Right ventricle myocardium inferior (tissue), 1 donor: ENCODE measurements at places on chromosomes 3 and 15.

DNA sequence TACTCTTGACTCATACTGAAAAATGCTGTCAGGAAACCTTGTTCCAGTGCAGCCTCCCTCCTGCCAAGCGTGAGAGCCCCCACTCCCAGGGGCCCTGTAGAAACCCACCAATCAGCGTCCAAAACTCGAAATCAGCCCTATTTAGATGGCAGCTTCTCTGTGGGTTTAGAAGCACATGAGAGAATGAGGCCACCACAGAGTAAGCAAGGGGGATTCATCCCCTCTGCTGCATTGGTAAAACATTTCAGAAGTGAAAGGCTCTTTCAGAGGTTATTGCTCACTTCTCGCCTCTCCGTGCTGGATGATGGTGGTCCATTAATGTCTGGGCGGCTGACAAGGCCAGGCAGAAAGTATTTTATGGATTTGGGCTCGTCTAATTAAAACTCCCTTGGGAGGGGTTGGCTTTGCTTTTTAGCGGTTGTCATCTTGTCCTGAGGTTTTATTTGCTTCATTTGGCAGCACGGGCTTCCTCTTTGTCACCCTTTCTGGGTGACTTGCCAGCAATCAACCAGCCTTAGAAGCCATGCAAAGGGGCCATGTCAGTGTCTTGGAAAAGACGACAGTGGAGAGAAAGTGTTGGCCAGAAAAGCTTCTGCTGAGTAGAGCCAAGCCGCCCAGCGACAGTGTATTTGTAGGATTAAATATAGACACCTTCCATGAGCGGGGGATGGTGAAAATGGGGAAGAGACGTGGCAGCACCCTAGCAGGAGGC, 145.5 kb downstream of the ATP10A start:
- DNase-seq: no peak

DNA sequence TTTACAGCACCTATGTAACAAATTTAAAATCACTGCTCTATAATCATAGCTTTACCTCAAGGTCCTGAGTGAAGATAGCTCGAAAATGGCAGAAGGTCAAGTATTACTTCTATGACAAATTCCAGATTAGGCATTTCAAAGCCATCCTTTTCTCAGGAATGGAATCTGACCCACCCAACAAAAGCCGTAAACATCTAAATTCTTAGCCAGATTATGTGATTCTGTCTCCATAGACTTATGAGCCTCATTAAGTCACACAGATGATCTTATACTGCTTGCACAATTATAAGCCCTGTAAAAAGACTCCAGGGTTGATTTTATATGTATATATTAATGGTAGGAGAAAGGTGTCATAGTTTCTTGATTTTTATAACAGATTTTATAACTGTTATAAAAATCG, 56.9 kb downstream of the CEP152 start:
- no peak for DNase-seq

DNA sequence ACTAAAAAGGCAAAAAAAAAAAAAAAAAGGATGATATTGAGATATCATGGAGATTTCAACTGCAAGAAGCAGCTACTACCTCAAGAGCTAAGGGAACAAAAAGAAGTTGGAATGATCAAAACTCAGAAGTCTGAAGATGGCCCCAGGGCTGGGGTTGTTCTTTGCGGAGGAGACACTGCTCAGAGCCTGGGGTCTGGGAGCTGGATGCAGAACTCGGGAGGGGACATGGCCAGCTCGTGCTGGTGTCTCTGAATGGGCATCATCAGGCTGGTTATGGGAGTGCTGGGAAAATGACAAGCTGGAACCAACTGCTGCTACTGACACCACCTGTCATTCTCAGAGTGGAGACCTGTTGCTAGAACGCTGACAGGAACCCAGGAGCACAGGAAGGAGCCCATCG, 14.2 kb upstream of the ADIPOQ start:
- DNase-seq: no peak

- DNase-seq: no peak
These were observed 71.3 kb upstream of the CACNA1D start for GRCh38 chr3:53422954-53423698.

DNA sequence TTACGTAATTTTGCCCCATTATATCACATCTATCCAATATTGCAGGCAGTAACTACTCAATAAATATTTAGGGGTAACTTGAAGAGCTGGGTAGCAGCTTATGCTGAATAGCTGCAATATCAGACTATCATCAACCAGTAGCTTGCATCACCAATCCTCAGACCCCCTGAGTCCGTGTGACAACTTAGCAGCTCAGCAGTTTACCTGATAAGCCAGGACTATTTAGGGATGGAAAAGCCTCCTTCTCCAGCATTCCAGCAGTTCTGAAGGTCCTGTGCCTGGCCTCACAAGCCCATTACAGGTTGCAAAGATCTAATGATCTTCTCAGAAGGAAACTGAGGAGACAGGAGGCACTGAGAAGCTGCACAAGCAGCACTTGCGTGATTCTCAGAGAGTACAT, 32.9 kb downstream of the RORA start:
- no peak for DNase-seq

DNA sequence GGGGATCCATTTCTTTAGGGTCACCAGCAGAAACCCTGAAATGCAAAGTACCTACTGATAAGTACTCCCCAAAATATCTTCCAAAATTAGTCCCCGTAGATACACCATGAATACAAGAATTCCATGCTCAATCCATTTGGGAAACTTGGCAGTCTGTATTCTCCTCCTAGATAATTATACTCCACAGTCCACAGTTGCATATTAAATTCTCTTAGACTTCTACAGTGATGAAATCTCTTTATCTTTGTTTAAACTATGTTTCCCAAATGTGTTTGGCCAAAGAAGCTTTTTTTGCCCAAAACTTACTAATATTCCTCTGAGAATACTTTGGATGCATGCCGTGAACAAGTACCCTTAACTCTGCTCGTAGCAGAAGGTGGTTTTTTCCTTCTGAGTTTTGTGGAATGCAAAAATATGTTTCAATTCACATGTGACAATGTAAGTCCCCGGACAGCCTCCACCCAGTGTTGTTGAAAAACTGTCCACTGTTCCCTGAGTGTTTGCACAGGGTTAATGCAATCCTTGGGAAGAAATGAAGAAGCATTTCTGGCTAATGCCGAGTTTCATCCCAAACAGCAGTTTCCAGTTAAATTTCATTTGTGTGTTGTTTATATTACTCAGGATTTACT, 126.7 kb downstream of the ARNT2 start:
- DNase-seq: no peak

- DNase-seq: peak; percentile 72
These were observed 101.6 kb downstream of the CPN2 start for GRCh38 chr3:194249323-194250097.

- DNase-seq: no peak
These were observed 69.9 kb downstream of the TBC1D5 start for GRCh38 chr3:17672506-17672905.

GRCh38 chr3:14452740-14453710, 50.6 kb downstream of the SLC6A6 start:
- DNase-seq: peak; percentile 92

- no peak for DNase-seq
These were observed 60.5 kb downstream of the TOP2B start for GRCh38 chr3:25604107-25604805.

- no peak for DNase-seq
These were observed 362.2 kb downstream of the RBMS3 start for GRCh38 chr3:29643034-29643425.

- DNase-seq: no peak
These were observed 4.1 kb downstream of the SECISBP2L start for GRCh38 chr15:49042165-49042564.

DNA sequence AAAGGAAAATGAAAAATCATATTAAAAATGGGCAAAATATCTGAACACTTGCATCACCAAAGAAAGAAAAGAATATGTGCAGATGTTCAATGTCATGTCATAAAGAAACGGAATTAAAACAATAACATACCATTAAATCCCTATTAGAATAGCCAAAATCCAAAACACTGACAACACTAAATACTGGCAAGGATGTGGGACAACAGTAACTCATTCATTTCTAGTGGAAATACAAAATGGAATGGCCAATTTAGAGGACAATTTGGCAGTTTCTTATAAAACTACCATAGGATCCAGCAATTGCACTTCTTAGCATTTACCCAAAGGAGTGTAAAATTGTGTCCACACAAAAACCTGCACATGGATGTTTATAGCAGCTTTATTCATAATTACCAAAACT, 542.5 kb upstream of the UBE2E2 start:
- DNase-seq: no peak

DNA sequence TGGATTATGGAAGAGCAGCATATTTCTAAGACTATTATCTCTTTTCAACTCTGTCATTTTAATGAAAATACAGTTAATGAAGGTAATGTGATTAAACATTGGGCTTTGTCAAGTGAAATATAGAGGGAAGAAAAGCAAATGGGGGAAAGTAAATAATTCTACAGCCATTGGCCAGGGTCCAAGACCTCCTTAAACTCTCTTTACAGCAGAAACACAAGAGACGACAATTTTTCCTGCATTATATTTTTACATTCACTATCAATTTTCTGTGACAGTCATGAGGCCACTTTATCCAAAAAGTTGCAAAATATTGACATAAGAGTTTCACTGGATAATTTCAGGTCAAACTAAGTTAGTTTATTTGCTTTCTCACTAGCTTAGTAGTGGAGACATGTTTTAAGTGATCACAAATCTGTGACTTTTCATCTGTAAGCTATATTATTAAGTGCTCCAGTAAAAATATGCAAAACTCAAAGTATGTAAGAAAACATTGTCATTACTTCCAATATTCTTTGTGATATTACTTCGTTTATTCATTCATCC, 385.9 kb upstream of the DPH6 start:
- DNase-seq: no peak

DNA sequence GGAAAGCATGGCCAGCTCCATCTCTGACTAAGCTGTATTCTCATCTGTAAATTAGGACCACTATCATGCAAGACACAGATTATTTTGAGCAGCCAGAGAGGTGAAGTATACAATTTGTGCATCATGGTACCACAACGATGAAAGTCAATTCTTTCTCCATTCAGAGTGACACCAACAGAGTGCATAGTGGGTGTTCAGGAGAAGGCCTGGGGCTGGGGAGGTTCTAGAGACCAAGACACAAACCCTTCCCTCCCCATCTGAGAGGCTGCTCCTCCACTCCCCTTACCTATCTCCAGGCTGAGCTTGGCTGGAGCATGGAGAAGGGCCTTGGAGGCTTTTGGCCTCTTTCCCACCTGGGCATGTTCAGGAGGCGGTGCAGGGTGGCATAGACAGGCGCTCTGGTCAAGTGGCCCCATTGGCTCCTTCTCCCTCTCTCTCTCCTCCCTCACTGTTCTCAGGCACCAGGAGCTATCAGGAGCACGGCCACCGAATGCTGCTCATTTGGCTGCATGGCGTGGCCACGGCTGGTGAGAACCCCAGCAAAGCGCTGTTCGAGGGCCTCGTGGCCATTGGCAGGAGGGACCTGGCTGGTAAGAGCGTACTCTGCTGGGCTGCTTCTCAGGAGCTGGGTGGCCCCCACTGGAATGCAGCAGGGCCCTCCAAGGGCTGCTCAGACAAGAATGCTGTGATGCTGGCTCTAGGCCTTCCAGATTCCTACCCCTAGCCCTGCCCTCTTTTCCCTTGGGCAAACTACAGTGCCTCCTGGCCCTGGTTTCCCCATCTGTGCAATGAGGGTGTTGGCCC, 37.9 kb downstream of the ANKDD1A start:
- no peak for DNase-seq

DNA sequence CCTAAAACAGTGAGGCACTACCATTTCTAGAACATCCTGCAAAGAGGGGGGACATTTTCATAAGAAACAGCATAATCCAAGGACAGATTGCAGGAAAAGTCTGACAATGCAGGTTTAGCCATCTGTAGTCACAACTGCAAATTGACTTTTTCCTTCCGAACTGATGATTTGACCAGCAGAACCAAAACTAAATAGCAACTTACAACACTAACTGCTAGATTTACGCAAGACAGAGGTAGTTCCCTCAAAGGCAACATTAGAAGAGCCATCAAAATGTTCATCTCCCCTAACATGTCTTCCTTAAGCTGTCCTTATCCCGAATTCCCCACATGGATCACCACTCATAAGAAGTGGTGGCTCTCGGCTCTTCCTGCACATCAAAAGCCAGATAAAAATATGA, 129.6 kb downstream of the GADL1 start:
- DNase-seq: no peak

GRCh38 chr3:70748593-70748992, 436.2 kb upstream of the MDFIC2 start:
- DNase-seq: no peak

- no peak for DNase-seq
These were observed 279.8 kb upstream of the ARRDC4 start for GRCh38 chr15:97680606-97681220.

- no peak for DNase-seq
These were observed 12.2 kb downstream of the XIRP1 start for GRCh38 chr3:39180183-39180545.

- DNase-seq: no peak
These were observed 51.7 kb upstream of the HES1 start for GRCh38 chr3:194084284-194084683.

GRCh38 chr3:128573707-128574162, 76.9 kb downstream of the RPN1 start:
- no peak for DNase-seq

DNA sequence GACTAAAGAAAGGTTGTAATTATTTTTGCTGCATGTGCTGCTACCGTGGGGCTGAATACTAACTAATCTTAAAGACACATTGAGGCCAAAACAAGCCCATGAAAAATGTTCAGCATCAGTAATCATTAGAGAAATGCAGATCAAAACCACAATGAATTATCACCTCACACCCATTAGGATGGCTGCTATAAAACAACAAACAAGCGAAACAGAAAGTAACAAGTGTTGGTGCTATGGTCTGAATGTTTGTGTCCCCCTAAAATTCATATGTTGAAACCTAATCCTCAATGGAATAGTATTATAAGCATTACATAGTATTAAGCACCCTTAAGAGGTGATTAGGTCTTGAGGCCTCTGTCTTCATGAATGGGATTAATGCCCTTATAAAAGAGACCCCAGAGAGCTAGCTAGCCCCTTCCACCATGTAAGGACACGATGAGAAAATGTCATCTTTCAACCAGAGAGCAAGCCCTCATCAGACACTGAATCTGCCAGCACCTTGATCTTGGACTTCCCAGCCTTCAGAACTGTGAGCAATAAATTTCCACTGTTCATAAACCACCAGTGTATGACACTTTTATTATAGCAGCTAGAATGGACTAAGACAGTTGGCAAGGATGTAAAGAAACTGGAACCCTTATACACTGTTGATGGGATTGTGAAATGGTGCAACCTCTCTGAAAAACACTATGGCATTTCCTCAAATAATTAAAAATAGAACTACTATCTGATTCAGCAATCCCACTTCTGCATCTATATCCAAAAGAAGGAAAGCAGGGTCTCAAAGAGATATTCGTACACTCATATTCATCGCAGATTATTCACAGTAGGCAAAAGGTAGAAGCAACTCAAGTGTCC, 76.1 kb downstream of the REC114 start:
- DNase-seq: no peak

DNA sequence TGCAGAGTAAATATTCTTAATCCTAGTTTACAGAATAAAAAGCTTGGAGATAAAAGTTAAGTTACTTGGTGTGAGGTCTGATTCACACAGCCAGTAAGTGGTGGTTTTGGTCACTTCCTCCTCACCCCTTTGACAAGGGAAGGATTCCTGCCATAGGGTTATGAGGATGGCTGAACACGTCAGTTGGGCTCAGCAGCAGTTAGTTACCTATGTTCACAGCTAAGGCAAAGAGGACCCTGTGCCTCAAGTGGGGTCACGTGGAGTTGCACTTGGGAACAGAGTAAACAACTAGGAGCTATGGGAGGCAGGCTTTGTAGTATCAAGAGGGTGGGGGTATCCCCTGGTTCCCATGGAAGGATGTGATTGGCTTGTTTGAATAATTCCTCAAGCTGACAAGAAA, 232.2 kb downstream of the UBE2E2 start:
- no peak for DNase-seq
